Omental fat pad (tissue), 4 donors: ENCODE measurements at places on chromosomes 11 and 22.

DNA sequence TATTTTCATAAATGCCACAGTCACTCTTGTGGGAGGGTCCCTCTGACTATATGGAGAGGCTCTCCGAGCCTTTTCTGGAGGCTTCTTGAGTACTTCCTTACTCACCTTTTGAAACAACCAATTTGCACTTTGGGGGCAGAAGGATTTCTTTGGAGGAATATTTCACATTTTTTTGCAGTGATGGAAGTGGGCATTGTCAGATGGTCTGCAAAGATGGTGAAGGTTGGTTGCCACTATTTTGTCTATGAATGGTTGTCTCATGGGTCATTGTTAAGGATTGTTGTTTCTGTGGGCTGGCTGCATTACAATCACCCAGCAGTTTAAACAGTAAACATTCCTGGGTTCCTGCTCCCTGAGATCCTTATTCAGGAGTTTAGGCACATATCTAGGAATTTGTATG lies 388.2 kb downstream of the TMEM135 start:
- DNase-seq, result no peak

DNA sequence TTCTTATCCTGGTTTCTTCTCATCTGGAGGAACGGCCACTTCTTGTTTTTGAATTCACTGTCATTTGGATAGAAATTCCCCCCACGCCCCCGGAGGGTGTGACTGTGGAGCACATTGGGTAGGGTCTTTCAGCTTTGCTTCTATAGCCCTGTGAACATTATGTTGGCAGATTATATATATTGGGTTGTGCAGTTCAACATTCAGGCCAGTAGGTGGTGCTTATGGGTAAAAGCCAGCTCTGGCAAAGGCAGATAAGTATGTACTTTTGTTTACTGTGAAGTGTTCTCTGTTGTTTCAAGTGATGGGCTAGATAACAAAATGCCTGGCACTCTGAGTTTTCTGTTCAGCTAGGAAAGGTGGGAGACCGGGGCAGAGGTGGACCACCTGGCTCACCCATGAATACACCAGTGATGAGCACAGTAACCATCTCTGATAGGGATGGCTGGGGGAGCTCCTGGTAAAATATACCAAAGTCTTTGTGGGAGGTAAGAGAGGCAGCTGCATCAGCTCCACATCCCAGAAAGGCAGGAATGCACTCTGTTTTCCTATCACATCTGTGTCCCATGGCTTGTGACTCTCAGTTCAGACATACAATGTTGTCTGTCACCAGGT lies 1348.2 kb upstream of the RAG2 start:
- DNase-seq, result no peak

DNA sequence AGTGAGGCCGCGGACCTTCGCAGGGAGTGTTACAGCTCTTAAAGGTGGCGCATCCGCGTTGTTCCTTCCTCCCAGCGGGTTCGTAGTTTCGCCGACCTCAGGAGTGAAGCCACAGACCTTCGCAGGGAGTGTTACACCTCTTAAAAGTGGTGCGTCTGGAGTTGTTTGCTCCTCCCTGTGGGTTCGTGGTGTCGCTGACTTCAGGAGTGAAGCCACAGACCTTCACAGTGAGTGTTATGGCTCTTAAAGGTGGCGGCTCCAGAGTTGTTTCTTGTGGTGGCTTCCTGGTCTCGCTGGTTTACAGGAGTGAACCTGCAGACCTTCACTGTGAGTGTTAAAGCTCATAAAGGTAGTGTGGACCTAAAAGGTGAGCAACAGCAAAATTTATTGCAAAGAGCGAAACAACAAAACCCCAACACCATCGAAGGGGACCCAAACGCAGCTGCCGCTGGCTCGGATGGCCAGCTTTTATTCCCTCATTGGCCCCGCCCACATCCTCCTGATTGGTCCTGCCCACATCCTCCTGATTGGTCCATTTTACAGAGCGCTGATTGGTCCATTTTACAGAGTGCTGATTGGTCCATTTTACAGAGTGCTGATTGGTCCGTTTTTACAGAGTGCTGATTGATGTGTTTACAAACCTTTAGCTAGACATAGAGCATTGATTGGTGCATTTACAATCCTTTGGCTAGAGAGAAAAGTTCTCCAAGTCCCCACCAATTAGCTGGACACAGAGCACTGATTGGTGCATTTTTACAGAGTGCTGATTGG lies 1.2 kb upstream of the TMEM45B start:
- DNase-seq, result no peak

- no peak for DNase-seq
These were observed 516 bp downstream of the LRFN4 start for GRCh38 chr11:66857234-66857926.

GRCh38 chr11:122666743-122667142 lies 11.2 kb downstream of the UBASH3B start:
- no peak for DNase-seq

DNA sequence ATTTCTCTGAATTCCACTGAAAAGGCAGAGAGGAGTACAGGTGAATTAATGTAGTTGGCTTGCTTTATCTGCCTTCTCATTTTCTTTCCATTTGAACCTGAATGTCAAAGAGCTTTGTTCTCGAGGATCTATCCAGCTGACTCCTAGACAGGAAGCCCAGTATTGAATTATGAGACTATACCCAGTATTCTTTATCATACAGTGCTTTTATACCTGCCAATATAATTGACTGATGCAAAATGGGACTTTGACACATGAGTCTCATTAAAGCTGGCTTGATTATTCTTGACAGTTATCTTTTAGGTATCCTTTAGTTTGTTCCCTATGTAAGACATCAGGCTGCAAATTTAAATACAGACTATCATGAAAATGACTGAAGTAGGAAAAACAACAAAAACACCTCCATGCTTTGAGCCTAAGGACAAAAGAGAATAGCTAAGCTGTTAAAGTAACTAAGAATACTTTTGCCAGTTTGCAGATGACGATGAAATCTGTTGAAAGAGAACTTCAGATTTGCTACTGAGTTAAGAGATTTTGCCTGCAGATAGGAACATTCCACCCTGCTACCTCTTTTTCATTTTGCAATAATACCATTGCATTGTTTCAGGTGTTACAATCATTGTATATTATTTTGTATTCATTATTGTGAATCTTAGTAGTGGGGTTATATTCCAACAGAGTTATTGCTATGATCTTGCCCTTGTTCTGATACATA lies 117.1 kb downstream of the ENTHD1 start:
- DNase-seq, result no peak

DNA sequence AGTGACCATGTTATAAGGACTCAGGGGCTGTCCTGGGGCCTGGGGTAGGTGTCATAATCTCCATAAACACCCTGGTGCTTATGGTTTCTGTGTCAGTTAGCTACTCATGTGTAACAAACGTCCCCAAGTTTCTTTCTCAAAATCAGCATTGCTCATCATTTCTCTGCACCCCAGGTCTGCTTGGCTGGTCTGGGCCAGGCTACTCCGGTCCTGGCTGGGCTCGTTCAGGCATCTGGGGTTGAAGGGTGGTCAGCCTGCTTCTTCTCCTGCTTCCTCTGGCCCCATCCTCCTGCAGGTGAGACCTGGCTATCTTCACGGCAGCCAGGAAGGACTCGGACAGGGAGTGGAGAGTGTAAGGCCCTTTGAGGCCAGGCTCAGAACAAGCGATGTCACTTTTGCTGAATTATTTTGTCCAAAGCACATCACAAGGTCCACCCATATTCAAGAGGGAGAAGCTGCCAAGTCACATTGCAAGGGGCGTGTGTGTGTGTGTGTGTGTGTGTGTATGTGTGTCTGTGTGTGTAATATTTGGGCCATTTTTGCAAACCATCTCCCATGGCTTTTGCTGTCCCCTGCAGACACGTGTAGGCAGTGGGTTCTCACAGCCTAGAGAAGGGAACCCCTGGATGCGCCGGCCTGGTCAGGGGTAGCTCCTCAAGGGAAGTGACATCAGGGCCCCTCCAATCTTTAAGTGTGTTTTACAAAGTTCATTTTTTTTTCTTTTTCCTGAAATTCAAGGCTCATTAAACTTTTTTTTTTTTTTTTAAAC lies 535.8 kb downstream of the TBC1D22A start:
- DNase-seq, result no peak

GRCh38 chr11:362642-363442 lies 6.5 kb upstream of the B4GALNT4 start:
- DNase-seq, result no peak

DNA sequence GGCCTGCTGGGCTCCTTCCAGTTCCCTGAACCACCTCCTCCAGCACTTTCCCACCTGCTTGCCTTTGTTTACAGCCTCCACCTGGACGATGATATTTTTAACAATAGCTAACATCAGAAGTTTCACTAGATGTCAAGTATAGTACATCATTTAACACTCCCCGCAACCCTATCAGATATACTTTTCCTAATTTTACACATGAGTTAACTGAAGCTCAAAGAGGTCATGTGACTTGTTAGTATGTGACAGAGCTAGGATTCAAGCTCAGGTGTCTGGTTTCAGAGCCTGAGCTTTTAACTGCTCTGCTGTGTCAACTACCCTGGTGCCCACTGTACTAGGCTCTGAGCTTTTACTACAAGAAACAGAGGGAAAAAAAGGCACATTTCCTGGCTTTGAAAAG lies 14.3 kb upstream of the HPX start:
- no peak for DNase-seq

DNA sequence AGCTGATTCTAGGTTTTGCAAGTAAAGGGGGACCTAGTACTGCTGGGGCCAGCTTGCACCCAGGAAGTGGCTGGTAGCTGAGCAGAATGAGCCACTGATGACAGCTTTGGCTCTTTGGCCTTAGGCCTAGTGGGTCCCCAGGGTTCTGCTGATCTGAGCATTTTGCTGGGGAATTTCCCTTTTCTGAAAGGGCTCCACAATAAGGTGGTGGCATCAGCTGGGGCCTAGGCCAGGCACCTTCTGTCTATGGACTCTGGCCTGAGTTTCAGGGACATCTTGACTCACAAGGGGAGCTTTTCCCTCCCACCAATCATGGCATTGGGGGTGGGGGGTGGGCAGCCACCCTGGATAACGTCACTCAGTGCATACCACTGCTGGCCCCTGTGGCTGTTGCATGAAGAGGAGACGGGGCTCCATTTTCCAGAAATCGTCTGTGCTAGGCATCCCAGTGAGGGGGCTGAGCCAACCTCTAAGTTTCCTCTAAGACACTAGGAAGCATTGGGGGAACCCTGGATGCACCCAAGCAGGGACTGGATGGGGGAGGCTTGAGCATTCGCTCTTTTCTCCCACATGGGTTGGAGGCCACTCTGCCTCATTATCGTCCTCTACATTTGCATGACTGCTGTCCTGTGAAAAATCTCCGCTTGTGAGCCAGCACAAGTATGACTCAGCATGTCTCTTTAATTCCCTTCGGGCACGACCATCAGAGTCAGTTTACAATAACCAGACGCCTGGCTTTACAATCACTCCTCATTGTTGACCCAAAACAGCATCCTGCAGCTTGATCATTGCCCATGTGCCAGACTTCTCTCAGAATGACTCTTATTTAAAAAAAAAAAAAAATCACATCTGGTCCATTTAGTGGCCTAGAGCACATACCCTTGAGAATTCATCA lies 145.0 kb upstream of the THY1 start:
- no peak for DNase-seq

- no peak for DNase-seq
These were observed 12.7 kb downstream of the SREBF2 start for GRCh38 chr22:41845380-41846267.

DNA sequence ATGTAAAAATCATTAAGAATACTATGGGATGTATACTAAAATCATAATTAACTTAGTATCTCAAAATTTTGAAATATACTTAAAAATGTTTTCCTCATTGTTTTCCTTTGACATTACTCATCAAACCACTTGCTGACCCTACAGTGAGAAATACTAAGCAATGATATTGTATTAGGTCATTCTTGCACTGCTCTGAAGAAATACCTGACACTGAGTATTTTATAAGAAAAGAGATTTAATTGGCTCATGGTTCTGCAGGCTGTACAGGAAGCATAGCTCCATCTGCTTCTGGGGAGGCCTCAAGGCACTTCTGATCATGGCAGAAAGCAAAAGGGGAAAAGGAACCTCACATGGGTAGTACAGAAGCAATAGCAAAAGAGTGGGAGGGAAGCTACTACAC lies 950.9 kb upstream of the CHORDC1 start:
- DNase-seq, result no peak

DNA sequence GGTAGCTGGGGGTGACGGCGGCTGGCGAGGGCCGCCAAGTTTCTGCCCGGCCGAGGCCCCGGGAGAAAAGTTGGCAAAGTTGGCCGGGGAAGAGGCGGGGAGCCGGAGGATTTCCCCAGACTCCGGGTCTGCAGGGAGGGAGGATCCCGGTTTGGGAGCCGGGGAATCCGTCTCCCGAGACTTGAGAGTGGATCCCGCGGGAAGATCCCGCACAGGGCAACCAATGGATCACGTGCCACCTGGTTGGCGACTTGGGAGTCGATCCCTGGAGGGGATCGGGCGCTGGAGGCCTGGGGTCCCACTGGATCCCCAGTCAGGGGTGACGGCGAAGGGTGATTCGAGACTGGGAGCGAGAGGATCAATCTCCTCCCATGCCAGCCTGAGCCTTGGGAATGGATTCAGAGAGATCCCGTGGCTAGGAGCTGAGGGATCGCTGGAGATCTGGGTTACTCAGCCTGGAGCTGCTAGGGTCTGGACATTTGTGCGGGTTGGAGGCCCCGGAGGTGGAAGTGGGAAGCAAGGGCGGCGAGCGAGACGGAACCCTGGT lies 394 bp downstream of the KIAA1671 start:
- DNase-seq, result no peak

DNA sequence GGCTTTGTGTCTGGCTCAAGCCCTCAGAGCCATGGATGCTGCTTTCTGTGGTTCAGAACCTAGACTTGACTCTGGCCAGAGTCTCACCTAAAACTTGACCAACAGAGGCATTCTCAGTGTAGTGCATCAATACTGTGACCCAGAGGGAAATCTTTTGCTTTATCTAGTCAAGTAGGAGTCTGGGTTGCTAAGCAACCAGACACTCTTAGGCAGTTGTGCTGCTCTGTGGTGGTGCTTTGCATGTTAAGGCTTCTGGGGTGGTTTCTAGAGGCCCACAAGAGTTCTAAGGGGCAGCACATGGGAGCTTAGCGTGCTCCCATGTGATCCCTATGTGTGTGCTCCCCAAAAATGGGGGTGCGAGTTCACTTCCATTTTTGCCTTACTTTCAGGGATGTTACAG lies 224.6 kb upstream of the PLET1 start:
- DNase-seq, result no peak

- DNase-seq, result no peak
These were observed 17.2 kb upstream of the TSKU start for GRCh38 chr11:76765863-76766350.

- DNase-seq, result no peak
These were observed 14.3 kb upstream of the ANKK1 start for GRCh38 chr11:113373306-113373705.
